ENCODE measurements at places on chromosomes 6 and 20. TPM values are rescaled to one million over a fixed set of nuclear protein-coding genes. Genes with fewer than 3 reads are reported as not detected.

The FOXA2 gene
- polyA plus RNA-seq = 17.5 TPM

GRCh38 chr6:130632897-130633296 lies 194.3 kb upstream of the SMLR1 start:
- DNase-seq = no peak

The PRSS35 gene
- polyA plus RNA-seq = 28.1 TPM

The SPATA2 gene
- polyA plus RNA-seq = 9.6 TPM

DNA sequence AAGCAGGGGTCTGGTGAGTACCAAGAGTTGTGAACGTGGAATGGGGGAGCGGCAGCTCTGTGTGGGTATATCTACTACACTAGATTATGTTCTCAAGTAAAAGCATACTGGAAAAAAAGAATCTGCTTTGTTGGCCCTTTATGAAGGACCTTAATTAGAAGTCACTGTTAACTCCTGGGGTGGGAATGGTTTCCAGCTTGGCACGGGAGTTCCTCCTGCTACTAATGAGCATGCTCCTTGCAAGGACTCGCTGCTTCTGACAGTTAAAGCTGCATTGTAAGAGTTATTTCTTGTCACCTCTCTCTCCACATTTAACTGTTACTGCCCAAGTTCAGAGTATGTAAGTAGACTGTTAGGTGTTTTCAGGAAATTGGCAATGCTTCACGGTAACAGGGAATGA lies 292.7 kb downstream of the ZFAND3 start:
- DNase-seq = no peak

The NOX3 gene
- not detected for polyA plus RNA-seq

The SLC35D3 gene
- polyA plus RNA-seq = not detected

The KHDRBS2 gene
- 5.9 TPM for polyA plus RNA-seq

- DNase-seq = peak; percentile 96
Observed at GRCh38 chr20:62386383-62387218, at the start of gene RPS21. Gene RPS21 (plus strand): TSS chr20:62387103. CDS start chr20:62387339, 236 bp downstream.

DNA sequence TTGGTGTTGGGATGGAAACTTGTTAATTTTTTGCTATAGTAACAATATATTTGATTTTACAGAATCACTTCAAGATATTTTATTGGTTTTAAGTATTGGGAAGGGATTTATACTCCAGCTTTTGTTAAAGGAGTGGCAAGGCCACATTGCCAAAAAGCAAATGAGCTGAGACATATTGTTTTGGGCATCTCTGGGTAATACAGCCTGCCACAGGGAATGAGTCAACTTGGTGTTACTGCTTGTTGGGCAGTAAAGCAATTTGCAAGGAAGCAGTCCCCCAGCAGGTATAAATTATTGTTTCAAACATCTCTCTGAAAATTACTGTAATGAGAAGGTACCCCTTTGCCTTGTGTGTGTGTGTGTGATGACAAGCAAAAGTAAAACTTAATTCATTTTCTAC lies 868.3 kb upstream of the FLRT3 start:
- no peak for DNase-seq

- peak; percentile 77 for DNase-seq
Observed at GRCh38 chr20:32203356-32204204, 4.0 kb downstream of the PLAGL2 start.

DNA sequence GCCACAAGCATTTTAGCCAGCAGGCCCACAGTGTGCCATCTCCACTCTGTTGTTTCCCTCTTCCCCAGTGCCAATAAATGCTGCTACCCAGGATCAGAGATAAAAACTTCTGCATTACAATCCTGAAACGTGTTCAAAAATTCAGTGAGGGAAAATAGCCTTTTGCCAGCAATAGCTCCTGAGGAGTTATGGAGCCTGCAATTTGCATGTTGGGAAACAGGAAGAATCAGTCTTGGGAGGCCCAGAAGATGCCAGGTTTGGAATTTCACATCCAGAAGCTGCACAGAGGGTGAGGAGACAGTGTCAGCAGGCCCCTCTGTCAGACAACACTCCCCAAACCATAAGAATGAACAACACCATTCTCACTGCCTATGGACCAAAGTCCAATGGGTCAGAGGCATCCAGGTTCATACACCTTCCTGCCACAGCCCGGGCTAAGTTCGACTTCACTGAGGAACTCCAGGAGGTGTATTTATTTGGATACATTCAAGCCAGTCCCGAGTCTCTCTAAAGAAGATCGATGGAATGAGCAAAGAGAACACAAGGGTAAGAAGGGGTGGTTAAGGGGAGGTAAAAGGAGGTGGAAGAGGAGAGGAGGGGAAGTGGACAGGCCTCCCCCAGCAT lies 20.8 kb downstream of the RRBP1 start:
- no peak for DNase-seq

DNA sequence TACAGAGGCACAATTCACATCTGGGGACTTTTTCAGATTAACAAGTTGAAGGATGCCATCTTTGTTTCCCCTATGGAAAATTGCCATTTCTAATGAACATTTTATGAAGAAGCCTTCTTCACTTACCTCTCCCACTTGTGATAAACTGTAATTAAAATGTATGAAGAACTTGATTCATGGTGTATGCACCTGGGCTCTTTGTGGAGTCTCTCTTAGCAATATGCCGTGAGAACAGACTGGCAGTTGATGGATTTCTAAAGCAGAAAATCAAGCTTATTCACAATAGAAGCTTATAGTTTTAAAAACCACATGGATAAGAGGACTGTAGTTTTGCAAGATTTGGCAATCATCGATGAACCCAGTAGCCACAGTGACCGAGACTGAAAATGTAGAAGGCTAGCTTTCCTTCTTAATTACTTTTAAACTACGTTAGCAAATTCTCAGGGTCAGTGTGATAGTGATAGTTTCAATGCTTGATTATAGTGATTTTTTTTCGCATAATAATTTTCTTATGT lies 270.6 kb downstream of the PRL start:
- DNase-seq = no peak

GRCh38 chr6:26044140-26045064 lies 42.8 kb upstream of the HFE start:
- no peak for DNase-seq

DNA sequence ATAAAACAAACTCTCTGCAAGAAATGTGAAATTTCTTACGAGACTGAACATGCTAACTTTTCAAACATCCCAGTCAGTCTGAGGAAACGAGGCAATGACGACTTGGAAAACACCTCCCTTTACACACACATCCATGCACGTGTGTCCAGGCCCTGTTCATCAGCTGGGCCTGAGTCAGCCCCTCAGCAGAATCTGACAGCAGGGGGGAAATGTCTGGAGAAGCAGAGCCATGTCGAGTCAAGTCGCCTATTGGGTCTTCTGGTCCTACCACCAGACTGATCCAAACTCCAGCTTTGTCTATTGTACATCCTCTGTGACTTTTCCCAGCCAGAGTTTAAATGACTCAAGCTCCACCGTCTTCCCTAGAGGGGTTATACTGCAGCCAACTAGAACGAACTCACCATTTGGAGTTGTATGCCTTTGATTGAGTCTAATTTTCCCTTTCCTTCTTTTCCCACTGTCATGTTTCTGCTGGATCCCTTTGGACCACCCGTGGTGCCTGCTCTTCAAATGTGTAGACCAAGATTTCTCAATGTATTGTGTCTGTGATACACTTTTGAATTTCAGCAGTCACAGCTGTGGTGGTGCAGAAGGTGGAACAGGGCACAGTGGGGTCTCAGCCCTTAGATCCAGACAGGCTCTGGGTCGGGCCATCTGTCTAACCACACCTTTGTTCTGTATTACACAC lies 254.0 kb downstream of the CDC5L start:
- no peak for DNase-seq

The ERGIC3 gene
- polyA plus RNA-seq = 309 TPM

GRCh38 chr6:92281571-92282076 lies 1137.7 kb downstream of the EPHA7 start:
- no peak for DNase-seq

GRCh38 chr20:51800060-51800871 lies 2.1 kb downstream of the SALL4 start:
- peak; percentile 90 for DNase-seq

The SSTR4 gene
- not detected for polyA plus RNA-seq

The CHRNA4 gene
- polyA plus RNA-seq = 0.25 TPM

DNA sequence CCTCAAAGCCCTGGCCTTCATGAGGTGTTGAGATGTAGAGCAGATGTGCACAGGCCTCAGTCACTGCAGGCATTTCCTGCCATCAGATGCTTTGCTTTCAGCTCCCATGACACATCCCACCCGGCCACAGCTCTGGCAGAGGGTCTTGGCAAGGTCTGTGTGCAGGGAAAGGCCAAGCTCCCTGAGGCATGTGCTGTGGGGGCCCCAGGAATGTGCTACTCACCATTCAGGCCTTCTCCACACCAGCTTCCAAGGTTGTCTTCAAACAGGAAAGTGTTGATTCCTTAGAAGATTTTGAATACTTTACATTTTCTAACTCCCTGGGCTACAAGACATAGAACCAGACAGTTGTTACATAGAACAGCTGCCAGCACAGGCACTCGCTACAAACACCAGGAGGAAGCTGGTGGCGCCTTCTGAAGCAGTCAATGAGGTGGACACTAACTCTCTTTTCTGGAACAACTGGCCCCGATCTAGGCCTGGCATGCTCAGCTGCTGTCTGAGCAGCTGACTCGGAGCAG lies 27.8 kb downstream of the CASS4 start:
- DNase-seq = peak; percentile 30

- no peak for DNase-seq
Observed at GRCh38 chr6:64034291-64034690, 398.7 kb downstream of the PHF3 start.

DNA sequence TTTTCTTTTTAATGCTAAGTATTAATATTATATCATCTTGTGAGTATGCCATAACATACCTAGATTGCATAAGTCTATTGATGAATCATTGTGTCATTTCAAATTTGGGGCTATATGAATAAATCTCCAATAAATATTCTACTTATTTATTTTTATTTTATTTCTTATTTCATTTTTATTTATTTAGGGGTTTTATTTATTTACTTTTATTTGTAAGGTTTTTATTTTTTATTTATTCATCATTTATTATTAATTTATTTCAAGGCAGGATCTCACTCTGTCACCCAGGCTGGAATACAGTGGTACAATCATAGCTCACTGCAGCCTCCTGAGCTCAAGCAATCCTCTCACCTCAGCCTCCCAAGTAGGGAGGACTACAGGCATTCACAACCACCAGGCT lies 36.3 kb downstream of the BMP5 start:
- no peak for DNase-seq

DNA sequence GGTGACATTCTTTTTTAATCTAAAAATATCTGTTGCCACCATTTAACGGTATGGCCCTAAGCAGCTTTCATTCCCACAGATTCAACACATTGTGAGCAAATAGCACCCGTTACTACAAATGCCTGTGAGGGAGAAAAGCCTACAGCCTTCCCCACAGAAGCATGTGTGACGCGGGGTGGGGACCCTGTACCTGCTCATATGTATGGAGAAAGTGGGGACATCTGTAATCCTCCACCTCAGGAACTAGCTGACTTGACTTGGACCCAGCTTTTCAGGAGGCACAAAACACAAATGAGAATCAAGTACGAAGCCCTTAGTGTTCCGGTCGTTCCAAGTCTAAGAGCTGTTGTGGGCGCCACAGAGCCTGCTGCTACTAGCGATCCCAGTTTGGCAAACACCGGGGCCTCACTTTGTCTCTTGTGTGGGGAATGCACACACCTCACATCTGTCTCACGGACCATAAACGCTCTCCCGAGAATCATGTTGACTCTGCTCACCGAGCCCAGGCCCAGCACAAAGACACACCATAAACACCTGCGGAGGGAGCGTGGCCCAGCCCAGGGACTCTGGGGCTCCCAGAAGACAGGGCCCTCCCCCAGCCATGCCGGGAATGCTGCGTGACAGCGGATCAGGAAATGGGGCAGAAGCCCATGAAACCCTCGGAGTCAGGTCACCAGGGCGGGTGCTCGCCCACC lies 21.6 kb downstream of the DLL1 start:
- DNase-seq = peak; percentile 77

DNA sequence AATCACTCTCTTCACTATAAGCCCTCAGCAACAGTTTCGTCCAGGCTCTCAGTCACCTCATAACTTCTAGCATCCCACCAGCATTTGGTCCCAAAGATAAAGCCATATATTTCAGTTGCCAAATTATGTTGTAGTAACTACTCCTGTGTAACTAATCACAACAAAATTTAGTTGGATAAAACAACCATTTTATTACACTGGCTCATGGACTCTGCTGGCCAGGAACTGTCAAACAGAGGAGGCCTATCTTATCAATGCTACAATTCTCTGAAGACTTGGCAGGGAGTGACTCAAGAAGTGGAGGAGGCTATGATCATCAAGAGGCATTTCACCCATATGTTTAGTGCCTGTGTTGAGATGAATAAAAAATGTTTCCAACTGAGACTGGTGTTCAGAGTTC lies 1082.3 kb upstream of the GJE1 start:
- no peak for DNase-seq

DNA sequence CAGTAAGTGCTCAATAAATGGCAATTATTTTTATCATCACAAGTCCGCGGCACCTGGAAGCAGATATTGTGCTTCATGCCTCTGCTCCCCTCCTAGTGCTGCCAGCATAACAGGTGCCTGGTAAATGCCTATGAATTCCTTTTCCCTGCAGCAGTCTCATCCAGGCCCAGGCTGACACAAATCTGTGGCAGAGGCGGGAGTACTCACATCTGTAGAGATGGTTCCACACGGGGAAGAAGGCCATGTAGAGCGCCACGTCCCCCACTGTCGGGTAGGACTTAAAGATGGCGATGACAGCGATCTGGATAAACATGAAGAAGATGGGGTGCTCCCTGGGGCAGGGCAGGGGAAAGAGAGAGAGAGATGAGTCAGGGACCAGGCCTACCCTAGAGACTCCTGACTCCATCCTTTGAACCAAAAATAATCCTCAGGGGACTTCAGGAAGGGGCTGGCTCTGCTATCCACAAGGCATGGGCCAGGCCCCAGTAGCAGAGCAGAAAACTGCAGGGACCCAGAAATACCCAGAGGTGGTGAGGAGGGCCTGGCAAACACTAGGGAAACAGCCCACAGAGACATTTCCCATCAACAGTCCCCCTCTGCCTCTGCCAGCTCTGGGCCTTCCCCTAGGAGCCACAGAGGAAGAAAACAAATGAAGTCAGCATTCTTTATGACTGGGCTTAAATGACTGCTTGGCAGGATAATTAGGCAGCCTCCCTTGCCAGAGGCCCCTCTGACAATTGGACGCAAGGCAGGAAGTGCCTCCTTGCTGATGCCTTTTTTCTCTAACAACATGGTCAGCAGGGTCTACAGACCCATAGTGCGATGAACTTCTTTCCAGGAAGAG lies 23.0 kb downstream of the MAP1LC3A start:
- DNase-seq = peak; percentile 49

DNA sequence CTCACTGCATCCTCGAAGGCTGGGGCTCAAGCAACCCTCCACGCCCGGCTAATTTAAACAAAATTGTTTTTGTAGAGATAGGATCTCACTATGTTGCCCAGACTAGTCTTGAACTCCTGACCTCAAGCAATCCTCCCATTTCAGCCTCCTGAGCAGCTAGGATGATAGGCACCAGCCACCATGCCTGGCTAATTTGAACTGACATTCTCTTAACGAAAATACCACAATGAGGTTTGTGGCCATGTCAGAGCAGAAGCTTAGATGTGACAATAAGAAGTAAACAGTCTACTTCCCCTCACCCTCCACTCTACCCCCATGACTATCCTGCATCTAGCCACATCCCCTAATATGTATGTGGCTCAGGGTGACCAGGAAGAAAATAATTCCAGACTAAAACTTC lies 74.8 kb upstream of the PLCB4 start:
- no peak for DNase-seq
